ENCODE measurements at places on chromosomes 7 and 10.

GRCh38 chr10:43264344-43264964, 2.4 kb downstream of the RASGEF1A start:
- DNase-seq: no peak

GRCh38 chr10:102752934-102753664, 9.4 kb downstream of the WBP1L start:
- DNase-seq: peak; percentile 86

DNA sequence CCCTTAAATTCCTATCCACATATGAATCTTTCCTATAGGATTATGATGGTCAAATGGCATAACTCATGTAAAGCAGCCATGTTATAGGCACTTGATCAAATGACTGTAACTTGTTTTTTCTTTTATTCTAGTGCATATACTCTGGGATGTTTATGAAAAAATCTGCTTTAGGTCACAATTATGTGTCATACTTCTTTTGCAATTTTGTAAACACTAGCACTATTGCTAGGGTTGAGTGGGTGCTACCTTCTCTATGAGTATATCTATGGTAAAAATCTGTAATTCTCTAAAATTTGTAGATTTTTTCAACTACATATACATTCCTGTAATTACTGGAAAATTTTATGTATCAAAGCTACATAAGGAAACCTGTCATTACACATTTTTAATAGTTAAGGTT, 50.0 kb downstream of the HGF start:
- peak; percentile 42 for DNase-seq

GRCh38 chr7:154372011-154372601, 319.9 kb downstream of the DPP6 start:
- DNase-seq: no peak

GRCh38 chr10:127977357-127978009, 70.6 kb downstream of the PTPRE start:
- peak; percentile 81 for DNase-seq

- DNase-seq: no peak
Observed at GRCh38 chr10:131747251-131747650, 153.6 kb upstream of the PPP2R2D start.
